AML-193 (cell line): ENCODE measurements at places on chromosomes 3 and 15.
A peak's percentile ranks its signal among the peaks of the same experiment; 100 is the strongest.

GRCh38 chr15:74270854-74271520 lies 34.9 kb downstream of the CCDC33 start:
- DNase-seq, result no peak

DNA sequence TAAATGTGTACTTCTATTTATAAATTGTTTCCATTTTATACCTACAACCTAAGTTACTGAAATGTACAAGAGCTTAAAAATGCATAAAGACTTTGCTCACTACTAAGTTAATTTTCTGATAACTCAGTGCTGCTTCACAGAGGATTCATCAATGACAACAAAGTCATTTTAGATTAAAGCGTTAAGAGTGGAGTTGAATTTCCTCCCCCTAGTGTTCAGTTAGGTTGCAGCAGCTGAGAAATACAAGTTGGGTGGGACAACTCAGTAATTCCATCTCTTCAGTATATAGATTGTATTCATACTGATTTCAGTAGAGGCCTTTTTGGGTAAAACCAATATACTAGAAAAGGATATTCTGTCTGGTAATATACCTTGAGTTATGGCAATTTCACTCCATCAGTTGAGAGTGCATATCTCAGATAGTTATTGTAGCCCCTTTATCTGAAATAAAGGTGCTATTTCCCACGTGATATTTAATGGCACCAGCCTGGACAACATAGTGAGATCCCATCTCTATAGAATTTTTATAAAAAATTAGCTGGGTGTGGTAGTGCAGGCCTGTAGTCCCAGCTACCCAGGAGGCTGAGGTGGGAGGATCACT lies 6.9 kb upstream of the RPL35A start:
- peak; percentile 62 for DNase-seq

- DNase-seq, result peak; percentile 85
Observed at GRCh38 chr3:177725165-177725564, 527.9 kb upstream of the TBL1XR1 start.

- no peak for DNase-seq
Observed at GRCh38 chr15:52151353-52151752, 38.8 kb upstream of the BCL2L10 start.

GRCh38 chr3:59535791-59536221 lies 486.0 kb upstream of the CFAP20DC start:
- no peak for DNase-seq
